ENCODE measurements at places on chromosomes 16 and 17.

GRCh38 chr16:11624205-11624604 is 37.5 kb upstream of the LITAF start:
- no peak for DNase-seq

- peak; percentile 89 for DNase-seq
Observed at GRCh38 chr17:62653002-62653825, 25.7 kb downstream of the MRC2 start.

DNA sequence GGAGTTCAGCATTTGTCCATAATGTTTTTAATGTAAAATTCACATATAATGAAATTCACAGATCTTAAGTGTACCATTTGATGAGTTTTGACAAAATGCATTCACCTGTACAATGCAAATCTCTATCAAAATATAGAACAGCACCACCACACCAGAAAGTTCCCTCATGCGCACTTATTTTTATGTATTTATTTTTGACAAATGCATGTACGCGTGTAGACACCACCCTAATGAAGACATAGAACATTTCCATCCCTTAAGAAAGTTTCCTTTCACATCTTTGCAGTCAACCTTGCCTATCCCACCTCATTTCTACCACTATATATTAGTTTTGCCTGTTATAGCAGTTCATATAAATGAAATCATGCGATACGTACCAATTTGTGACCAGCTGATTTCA is 15.6 kb upstream of the IL4R start:
- no peak for DNase-seq

DNA sequence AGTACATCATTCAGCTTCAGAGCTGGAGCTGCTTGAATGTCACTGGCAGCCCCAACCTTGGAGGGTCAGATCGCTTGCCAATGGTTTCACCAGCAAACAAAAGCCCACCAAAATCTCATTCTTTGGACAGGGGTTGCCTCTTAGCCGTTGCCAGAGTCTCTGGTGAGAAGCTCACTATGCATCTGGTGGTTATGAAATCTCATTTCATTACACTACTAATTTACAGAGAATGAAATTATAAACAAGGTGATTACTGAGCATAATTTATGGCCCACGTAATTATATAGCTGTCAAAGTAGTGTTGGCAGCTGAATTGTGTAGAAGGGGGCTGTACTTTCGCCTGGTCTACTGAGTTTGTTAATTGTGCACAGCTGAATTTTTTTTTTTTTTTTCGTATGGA is 688.9 kb upstream of the KIF2B start:
- no peak for DNase-seq

GRCh38 chr17:32276171-32276601 is 10.6 kb downstream of the RHBDL3 start:
- no peak for DNase-seq

- DNase-seq, result no peak
Observed at GRCh38 chr17:1959871-1960544, 65.1 kb downstream of the RTN4RL1 start.

GRCh38 chr16:88855176-88855575 is 1.6 kb downstream of the GALNS start:
- DNase-seq, result no peak

DNA sequence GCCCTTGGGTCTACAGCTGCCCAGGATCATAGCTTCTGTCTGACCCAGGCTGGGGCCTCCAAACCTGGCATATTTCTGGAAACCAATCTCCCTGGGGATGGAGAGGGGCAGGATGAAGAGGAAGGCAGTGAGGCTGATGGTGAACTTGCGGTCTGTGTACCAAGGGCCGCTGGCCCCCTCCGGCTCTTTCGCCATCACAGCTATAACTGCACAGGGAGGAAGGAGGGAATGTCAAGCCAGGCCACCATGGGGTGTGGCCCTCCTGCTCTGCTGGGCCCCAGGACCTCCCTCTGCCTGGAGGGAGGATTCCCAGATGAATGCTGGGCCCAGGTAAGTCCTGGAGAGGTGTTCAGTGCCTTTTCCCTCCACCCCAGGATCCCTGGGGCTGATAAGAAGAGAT is 6.3 kb downstream of the SLC38A7 start:
- no peak for DNase-seq

GRCh38 chr16:62046801-62047200 is 10.6 kb upstream of the CDH8 start:
- no peak for DNase-seq

DNA sequence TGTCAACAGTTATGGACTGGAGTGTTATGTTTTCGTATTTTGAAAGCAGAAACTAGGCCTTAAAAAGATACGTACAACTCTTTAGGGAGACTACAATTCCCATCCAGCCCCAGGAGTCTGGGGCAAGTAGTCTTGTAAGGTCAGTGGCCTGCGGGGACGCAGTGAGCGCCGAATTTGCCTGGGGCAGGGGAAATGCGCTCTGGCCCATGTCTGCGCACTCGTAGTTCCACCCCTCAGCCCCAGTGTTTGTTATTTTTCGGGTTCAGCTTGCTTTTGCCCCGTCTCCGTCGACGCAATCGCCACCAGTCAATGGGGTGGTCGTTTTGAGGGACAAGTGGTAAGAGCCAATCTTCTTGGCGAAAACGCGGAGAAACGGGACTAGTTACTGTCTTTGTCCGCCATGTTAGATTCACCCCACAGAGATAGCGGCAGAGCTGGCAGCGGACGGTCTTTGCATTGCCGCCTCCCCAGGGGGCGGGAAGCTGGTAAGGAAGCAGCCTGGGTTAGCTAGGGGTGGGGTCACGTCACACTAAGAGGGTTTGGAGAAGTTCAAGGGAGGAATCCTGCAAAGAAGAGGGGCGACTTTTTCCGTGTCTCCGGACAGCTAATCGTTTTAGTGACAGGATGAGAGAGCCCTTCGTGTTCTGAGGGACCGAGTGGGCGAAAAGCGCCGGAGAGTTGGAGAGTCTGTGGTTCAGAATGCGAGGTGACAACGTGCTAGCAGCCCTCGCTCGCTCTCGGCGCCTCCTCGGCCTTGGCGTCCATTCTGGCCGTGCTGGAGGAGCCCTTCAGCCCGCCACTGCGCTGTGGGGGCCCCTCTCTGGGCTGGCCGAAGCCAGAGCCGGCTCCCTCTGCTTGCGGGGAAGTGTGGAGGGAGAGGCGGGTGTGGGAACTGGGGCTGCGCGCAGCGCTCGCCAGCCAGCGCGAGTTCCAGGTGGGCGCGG is 1.1 kb upstream of the BRCA1 start:
- DNase-seq, result no peak

DNA sequence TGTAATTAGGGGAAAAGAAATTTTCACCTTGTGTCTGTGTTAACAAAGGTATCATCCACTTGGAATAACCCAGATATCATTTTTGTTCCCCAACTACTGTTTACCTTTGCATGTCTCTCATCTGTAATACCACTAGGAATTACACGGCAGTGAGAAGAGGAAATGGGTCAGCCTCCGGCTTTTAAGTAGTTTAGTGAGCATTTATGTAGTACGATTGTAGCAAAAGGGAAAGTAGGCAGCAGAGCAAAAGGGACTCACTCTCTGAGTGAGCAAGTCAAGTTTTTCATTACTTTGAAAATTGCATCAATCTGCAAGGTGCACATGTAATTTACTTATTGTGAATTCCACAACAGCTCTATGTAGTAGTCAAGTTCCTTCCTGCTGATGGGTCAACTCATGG is 11.2 kb downstream of the PHF12 start:
- no peak for DNase-seq

Measured in stimulated activated CD8-positive, alpha-beta memory T cell treated with anti-CD3 and anti-CD28 coated beads, Interleukin-7, amount 100 ng/mL, for 48 hours (primary cell).